GM04503 (cell line): ENCODE measurements at places on chromosomes 2 and 18.
A peak's percentile ranks its signal among the peaks of the same experiment; 100 is the strongest.

DNA sequence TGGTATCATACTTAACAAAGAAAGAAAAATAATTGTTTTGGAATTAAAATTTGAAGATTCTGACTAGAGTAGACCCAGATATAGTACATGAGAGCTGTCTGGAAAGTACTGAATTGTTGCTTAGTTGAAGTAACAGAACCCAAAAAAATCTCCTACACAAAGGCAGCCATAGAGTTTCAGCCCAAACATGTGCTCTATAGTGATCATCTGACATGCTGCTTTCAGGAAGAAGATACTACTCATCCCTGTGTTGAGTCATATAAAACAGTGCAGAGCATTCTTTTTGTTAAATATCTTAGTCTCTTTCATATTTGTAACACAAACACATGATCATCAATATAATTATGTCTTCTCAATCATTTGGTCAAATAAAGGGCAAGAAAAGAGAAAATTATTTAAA, 84.8 kb upstream of the PTPRM start:
- DNase-seq = no peak

- DNase-seq = no peak
These were observed 59.4 kb downstream of the SNORC start for GRCh38 chr2:232929303-232930058.

DNA sequence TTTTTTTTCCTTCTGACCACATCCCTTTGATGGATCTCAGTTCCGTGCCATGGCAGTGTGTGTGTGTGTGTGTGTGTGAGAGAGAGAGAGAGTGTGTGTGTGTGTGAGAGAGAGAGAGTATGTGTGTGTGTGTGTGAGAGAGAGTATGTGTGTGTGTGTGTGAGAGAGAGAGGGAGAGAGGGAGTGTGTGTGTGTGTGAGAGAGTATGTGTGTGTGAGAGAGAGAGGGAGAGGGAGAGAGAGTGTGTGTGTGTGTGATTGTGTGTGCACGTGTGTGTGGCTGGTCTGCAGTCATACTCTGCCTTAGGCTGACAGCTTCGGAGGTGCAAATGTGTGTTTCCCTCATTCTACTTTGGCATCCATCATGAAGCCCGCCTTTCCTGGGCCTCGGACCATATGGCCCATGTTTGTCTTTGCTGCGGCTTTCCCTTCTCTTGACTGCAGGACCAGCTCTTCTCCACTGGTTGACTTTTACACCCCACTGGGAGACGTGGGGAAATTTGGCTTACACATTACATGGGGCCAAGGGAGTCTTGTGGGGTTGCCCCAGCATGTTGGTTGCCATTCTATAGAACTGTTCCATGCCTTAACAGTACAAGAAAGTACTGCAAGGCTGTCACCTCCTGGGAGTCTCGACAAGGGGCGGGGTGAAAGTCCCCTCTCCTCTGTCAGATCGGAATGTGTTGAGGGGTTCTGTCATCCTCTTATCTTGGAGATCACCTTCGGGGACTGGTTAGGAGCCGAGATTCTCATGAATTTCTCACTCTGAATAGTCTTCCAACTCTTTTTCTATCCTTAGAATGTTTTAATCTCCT, 21.6 kb downstream of the TSN start:
- DNase-seq = no peak

- no peak for DNase-seq
These were observed 407.9 kb downstream of the HRH4 start for GRCh38 chr18:24868311-24868710.

DNA sequence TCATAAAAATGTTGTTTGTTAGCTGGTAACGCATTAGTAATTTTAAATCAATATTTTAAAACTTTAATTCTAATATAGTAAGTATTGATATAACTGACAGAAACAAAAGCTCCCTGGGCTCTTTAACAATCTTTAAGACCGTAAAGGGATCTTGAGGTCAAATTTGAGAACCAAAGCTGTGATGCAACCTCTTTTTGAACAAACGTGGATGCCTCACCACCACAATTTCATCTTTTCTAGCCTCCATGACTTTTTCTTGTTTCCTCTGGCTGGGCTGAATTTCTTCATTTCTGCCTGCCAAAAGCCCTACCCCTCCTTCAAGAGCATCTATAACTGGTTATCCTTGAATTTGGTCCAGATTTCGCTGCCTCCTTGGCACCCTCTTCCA, 563 bp upstream of the POLE4 start:
- no peak for DNase-seq

GRCh38 chr2:217832115-217832514, 170.7 kb downstream of the TNS1 start:
- no peak for DNase-seq

DNA sequence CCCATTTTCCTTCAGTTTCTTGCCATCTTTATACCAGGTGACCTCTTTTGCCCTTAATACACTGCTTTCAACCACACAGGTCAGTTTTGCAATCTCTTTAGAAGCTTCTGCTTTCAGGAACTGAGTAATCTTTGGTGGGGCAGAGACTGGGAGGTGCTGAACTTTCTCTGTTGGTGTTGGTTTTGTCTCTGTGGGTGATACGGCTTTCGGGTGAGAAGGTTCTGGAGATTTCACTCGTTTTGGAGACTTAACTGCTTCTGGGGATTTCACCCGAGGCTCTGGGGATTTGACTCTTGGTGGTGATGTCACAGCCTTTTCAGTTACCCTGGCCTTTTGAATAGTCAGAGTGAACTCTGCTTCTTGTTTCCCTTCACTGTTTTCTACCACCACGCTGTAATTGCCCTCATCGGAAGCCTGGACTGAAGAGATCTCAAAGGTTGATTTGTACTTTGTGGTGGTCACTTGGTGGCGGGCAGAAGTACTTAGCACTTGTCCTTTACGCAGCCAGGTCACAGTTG, 50.4 kb downstream of the PLEKHA3 start:
- no peak for DNase-seq

GRCh38 chr18:26386002-26386401, 159.8 kb downstream of the TAF4B start:
- peak; percentile 43 for DNase-seq

DNA sequence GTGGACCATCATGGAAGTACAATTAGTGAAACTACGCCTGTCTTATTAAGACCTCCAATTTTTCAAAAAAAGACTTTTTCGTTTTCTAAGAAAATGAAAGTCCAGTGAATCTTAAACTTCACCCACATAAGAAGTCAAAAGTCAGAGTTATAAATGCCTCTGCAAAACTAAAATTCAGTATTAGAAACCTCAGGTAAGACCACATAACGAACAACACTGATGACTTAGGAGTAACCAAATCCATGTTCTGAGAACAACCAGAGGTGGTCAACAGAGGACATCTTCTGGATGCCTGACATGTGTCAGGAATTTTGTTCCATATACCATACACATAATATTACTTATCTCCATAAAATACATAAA, 62.4 kb downstream of the RPL31 start:
- DNase-seq = no peak

DNA sequence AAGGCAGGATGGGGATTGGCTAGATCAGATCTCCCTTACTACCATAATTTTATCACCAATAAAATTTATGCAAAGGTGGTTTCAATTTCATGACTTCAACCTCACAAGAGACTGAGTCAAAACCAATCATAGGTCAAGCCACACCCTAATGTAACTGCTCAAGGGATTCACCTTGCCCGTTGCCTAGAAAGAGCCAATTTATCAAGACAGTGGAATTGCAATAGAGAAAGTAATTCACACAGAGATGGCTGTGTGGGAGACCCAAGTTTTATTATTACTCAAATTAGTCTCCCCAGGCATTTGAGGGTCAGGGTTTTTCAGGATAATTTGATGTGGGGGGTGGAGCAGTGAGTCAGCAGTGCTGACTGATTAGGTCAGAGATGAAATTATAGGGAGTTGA, 340.6 kb downstream of the RND3 start:
- no peak for DNase-seq

- DNase-seq = no peak
These were observed 116.3 kb upstream of the RMP24 start for GRCh38 chr18:35856178-35856577.

DNA sequence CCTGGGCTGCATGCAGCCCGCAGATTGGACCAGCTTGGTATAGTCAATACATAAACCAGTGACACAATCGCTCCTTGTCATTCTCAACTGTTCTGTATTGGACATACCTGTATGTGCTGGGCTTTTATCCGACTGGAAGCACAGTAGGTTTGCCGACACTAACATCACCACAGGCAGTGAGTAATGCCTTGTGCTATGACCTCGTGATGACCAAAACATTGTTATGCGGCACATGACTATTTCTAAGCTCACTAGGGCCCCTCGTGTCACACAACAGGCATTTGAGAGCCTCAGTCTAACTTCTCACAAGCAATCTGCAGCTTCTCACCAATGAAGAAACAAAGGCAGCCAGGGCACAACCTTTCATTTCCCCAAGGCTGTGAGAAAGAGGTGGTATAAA, 320.8 kb downstream of the AFF3 start:
- DNase-seq = no peak

DNA sequence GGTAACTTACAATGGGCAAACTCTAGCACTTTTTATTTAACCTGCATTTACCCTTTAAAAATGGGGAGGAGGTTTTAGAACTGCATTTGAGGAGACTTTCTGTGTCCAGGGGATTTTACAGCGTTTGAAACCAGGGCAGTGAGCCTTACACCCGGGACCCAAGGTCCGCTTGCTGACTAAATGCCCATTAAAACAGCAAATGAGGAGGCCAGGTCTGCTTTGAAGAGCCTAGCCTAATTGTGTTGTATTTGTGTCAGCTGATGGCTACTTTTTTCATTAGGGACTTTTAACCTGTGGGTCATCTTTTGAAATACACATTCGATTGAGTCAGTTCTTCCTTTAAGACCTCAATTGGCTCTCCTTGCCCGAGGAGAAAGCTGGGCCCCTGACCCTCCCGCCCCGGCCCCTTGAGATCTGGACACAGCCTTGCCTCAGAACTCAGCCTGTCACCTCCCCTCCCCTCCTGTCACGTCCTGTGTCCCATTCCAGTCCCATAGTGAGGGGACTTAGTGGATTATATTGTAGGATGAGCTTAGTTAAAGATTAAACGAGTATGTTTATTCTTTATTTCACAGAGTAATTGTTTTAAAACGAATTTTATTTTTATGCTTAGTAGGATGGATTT, 69.0 kb downstream of the KLHL29 start:
- DNase-seq = no peak

- no peak for DNase-seq
These were observed 198.9 kb upstream of the RND3 start for GRCh38 chr2:150686391-150686790.

GRCh38 chr2:100104718-100105677, 37.4 kb downstream of the AFF3 start:
- DNase-seq = no peak

- DNase-seq = no peak
These were observed 6.3 kb downstream of the TCF23 start for GRCh38 chr2:27155069-27155520.

GRCh38 chr2:120720231-120720630, 15.4 kb upstream of the GLI2 start:
- no peak for DNase-seq

DNA sequence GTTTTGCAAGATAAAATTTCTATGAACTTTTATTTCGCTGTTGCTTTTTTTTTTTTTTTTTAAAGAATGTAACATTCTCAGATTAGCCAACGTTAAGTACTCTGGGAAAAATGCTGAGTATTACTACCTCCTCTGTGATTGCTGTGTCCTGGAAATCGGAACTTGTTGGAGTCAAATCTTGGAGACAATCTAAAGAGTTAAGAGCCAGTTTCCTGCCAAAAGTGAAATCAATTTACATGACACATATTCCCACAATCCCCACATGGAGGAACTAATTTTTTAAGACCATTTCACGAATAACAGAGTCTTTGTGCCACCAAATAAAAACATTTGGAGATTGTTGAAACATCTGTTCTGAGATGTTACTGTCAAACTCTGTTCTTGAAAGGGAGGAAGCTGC, 127.8 kb downstream of the MEP1B start:
- peak; percentile 42 for DNase-seq

GRCh38 chr2:219475697-219476651, 22.7 kb upstream of the GMPPA start:
- DNase-seq = no peak

GRCh38 chr2:101310834-101311695, 2.6 kb upstream of the RNF149 start:
- no peak for DNase-seq

- no peak for DNase-seq
These were observed 38.2 kb downstream of the SNRPD1 start for GRCh38 chr18:21650311-21650710.

GRCh38 chr18:73487966-73488365, 620.2 kb upstream of the NETO1 start:
- DNase-seq = no peak

GRCh38 chr2:188573453-188573852, 281.8 kb downstream of the GULP1 start:
- no peak for DNase-seq

DNA sequence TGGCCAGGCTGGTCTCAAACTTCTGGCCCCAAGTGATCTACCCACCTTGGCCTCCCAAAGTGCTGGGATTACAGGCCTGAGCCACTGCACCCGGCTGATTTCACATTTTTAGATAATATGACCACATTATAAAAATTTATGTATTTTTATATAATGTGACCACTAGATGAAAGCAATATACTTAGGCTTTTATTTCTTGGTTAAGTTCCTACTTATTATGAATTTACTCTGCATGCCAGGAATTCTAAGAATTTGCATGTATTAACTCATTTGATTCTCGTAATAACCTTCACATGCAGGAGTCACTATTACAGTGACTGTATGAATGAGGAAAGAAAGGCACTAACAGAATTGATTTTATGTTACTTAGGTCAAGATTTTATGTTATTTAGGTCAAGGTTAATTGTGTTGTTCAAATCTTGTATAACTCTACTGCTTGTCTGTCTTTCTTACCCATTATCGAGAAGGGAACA, 25.6 kb upstream of the CASP8 start:
- peak; percentile 34 for DNase-seq

DNA sequence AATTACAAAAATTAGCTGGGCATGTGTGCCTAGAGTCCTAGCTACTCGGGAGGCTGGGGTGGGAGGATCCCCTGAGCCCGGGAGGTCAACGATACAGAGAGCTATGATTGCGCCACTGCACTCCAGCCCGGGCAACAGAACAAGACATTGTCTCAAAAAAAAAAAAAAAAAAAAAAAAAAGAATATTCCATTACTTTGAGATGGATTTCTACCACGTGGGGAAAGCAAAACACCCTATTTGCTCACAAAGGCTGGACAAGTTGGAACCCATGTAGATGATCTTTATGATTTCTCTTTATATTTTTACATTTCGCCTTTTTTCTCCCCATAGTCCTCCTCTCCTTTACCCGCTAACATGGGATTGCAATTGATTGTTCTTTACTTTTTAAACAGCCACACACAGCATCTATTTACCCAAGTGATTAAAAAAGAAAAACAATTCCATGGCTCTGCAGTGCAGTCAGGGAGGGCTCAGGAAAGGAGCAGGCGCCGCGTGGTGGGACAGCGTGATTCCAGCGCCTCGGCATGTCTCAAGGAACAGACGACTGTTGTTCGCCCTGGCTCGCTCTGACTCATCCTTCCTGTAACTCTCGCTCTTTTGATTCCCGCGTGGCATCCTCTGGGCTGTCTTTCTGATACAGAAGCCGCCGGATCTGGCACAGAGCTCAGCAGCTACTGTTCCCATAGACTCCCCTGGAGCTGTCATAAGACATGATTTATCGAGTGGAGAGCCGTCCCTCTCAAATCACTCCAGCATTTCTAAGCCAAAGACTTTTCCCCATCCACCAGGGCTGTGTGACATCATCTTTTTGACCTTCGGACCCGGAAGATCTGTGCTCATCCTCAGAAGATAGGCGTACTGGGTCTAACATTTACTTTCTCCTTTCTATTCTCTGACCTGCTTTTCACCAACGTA, 230.4 kb upstream of the AGAP1 start:
- peak; percentile 65 for DNase-seq

- DNase-seq = no peak
These were observed 90.7 kb upstream of the LRRTM1 start for GRCh38 chr2:80395251-80395650.

- DNase-seq = no peak
These were observed 51.2 kb upstream of the NOSTRIN start for GRCh38 chr2:168751104-168751740.
